NCI-H2107 (cell line): ENCODE measurements at places on chromosomes 5 and 9.

DNA sequence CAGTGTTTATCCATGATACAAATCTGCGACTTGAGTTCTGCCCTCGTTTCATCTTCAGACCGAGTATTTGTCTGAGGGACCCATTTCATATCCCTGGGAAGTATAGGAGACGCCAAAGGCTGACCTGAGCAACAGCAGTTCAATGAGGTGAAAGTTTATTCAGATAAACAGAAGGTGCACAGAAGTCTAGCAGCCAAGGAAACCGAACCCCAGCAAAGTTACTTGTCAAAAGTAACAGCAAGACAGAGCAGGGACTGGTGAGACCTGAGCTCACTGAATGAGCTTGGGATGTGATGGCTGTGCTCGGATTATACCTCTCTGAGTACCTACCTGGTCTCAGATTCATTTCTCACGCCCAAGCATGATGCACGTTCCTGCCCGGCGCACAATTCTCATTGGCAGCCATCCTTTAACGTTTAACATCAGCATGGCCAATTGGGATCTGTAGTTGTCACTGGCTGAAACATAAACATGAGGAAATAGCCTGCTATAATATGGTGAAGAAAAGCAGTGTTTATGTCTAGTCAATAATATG is 599 bp downstream of the LYRM7 start:
- no peak for DNase-seq

- no peak for DNase-seq
Observed at GRCh38 chr5:53877243-53877642, 316.8 kb downstream of the NDUFS4 start.

- no peak for DNase-seq
Observed at GRCh38 chr9:35168963-35169362, 7.2 kb downstream of the UNC13B start.

GRCh38 chr9:85994191-85994590 is 53.2 kb downstream of the NAA35 start:
- no peak for DNase-seq

- DNase-seq = no peak
Observed at GRCh38 chr9:98087420-98088354, 31.2 kb downstream of the NANS start.

DNA sequence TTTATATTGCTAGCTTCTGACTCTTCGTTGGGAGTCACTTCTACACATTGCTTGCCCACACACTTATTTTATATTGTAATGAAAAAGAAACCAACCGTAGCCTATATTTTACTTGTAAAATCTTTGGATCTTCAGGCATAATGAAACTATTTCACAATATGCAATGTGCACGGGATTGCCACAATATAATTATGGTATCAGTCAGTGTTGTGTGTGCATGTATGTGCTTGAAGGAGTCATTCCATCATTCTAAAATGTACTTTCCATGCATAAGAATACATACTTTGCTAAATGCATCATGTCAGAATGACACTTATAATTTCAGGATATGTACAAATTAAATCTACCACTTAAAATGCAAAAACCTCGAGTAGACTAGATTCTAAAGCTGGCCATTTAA is 64.0 kb upstream of the TLE4 start:
- DNase-seq = no peak

DNA sequence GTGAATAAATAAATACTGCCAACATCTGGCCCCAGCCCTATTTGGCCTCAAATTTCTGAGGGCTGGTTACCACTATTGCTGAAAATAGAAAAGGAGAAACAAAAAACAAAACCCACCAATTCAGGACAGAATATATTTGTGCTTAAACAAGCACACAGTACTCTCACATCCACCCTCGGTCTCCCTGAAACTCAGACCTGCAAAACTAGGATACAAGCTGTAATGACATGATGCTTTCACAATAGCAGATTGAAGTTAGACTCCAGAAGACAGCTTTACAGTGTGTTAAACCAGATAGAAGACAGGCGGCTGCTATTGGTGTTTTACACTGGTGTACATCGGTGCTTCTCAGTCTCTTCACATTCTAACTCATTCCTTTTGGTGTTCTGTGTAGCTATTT is 214.9 kb upstream of the DMRT1 start:
- no peak for DNase-seq

DNA sequence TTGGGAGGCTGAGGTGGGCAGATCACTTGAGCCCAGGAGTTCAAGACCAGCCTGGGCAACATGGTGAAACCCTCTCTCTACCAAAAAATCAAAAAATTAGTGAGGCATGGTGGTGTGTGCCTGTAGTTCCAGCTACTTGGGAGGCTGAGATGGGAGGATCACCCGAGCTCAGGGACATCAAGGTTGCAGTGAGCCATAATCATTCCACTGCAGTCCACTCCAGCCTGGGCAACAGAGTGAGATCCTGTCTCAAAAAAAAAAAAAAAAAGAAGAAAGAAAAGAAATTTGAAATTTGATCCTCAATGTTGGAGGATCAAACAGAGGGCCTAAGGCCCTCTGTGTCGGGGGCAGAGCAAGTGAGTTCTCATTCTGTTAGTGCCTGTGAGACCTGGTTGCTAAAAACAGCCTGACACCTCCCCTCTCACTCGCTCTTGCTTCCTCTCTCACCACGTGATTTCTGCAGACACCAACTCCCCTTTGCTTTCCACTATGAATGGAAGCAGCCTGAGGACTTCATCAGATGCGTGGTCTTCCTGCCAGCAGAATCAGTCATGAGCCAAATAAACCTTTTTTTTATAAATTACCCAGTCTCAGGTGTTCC is 8.4 kb upstream of the GOLPH3 start:
- no peak for DNase-seq

- no peak for DNase-seq
Observed at GRCh38 chr5:150070821-150071220, 15.5 kb downstream of the CSF1R start.

DNA sequence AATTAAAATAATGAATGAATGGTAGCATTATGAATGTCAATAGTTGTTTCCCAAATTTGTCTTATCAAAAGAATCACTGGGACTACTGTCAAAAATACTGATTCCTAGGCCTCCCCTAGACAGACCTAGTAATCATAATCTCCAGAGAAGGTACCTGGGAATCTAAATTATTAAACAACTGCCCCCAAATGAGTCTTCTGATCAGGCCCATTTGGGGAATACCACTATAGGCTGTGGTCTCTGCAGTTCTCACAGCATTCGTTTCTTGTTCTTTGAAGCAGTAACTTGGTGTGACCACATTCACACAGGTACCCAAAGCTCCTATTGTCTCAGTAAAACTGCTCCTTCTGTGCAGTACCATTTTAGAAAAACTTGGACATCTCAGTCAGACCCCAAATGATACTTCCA is 230.9 kb downstream of the PIK3R1 start:
- DNase-seq = no peak

- no peak for DNase-seq
Observed at GRCh38 chr5:76384705-76385104, 18.4 kb upstream of the IQGAP2 start.

DNA sequence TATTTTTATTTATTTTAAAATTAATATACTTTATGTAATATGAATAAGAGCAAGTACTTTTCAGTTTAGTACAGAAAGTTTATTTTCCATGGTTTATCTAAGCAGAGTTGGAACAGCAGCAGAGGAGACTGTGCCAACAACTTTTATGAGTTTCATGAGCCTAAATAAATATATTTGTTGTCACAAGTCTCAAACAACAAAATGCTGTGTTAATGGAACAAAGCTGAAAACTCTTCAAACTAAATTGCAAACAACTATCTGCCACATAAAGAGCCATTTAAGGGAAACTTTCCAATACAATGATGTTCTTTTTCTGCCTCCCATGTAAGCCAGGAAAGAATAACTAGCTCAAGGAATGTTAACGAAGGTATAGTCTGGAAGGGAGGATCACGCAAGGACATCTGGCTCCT is 96.1 kb downstream of the FBN2 start:
- no peak for DNase-seq

DNA sequence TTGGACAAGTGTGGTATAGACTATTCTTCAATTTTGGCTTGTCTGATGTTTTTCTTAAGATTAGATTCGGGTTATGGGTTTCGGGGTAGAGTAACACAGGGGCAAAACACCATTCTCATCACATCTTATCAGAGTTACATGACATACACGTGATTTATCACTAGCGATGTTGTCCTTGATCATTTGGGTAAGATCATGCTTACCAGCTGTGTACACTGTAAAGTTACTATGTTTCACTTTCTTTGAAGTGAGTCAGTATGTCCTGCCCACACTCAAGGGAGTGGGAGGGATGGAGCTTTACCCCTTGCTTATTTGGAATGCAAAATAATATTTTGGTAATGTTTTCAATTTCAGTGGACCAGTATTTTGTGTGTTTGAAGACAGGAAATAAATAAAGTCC is 101.8 kb upstream of the TAF11L2 start:
- DNase-seq = no peak

GRCh38 chr5:14249258-14250082 is 106.3 kb downstream of the TRIO start:
- no peak for DNase-seq

- DNase-seq = no peak
Observed at GRCh38 chr5:72654231-72654630, 147.0 kb upstream of the ZNF366 start.

- DNase-seq = no peak
Observed at GRCh38 chr5:10635867-10636350, 72.0 kb downstream of the ANKRD33B start.

DNA sequence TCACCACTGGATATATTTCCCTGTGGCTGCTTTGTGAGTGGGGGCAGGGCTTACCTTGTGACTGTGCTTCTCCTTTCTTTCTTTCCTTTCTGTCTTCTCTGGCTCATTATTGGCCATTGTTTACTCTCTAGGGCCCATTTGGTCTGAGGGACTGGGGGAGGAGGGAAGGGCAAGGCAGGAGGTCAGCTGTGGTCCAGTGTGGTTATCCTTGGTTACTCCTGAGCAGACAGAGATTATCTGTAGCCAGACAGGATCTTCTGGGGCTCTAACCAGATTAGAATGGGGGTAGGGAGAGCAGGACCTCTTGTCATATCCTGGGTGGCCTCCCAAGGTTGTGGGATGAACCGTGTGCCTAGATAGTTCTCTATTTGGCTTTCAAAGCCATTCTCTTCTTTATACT is 71.2 kb downstream of the ANKRD55 start:
- DNase-seq = no peak
